ENCODE measurements at places on chromosomes 11 and 22.

DNA sequence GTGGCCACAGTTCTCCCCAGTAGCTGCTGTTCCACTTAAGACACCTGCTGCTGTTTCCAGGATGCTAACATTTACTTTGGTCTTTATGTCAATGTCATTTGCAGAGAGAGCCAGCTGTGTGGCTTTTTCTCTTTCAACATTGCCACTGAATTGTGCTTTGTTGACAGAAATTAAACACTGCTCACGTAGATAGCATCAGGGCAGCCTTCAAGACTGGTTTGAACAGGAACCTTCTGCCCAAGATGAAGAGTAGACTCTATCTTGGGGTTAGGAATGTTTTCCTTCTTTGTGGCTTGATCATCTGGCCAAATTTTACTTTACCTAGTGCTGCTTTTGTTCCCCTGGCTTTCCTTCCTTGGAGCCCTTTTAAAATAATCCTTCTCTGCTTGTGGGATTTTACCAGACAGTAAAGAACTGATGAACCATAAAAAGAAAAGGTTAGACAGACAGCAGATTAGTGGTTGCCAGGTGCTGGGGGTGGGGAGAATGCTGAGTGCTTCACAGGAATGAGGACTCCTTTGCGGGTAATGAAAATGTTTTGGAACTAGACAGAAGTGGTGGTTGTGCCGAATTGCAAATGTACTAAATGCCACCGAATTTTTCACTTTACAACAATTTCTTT lies 22.7 kb upstream of the XBP1 start:
- DNase-seq = no peak

- DNase-seq = no peak
Measured at GRCh38 chr11:22577854-22578253, 47.8 kb downstream of the FANCF start.

- DNase-seq = no peak
Measured at GRCh38 chr11:68806931-68807844, 34.5 kb downstream of the CPT1A start.

DNA sequence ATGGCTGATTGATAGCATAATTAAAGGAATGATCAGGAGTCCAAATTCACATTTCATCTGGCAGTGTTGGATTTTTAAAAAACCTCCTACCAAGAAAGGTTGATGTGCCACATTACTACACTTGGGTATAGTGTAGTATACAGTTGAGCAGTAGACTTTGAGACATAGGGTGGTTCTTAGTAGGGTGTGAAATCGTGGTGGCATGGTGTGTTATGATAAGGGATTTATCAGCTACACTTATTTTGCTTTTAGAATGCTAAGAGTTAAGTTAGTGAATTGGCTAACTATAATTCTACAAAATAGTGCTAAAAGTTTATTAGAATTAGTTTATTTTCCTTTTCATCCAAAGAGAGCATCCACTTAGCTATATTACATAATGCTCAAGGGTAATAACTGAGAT lies 13.1 kb downstream of the TBCEL start:
- no peak for DNase-seq

DNA sequence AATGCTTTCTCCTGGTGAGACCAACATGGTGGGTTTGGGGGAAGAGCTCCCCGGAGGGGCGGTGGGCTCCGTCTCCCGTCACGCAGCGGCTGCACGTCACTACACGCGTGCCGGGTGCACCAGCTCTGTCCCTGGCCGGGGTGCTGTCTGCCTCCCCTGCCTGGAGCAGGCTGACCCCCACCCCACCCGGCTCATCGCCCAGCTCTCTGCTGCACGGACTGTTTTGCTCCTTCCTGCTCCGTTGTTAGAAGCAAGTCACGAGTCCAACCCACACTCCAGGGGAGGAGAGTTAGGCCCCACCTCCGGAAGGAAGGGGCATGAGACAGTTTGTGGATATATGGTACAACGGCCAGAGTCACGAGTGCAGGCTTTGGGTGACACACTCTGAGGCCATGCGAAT lies 364.9 kb downstream of the BRD1 start:
- DNase-seq = no peak

GRCh38 chr11:8832571-8833260 lies 78.3 kb upstream of the AKIP1 start:
- no peak for DNase-seq

DNA sequence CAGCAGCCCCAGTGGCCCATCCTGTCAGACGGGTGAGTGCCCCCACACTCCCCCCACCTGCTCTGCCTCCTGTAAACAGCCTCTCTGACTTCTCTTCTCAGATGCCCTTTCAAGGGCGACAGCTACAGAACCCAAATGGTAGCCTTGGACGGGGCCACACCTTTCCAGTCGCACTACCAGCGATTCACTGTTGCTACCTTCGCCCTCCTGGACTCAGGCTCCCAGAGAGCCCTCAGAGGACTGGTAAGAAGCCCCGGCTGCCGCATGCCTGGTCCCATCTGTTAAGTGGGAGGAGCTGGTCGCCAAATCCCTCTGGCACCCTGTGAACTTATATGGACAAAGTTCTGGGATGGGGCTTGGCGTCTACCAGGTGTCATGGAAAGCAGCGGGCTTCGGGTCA lies 6.2 kb downstream of the ZP1 start:
- no peak for DNase-seq

DNA sequence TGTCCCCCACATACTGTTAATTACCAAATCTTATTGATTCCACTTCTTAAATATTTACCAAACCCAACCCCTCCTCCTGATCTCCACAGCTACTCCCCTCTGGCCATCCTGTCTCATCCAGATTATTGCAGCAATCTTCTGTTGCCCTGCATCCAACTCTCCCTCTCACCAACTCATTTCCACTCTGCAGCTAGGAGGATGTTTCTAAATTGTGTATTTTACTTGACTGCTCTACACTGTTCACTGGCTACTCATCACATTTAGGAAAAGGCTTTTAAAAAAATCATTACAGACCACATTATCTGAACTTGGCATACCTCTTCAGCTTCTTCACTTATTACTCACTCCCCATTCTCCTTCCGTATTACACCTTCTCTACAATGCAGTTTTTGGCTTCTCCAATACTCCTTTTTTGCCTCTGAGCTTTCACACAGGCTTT lies 117.9 kb downstream of the ATG16L2 start:
- no peak for DNase-seq

GRCh38 chr11:92861634-92862033 lies 107.8 kb upstream of the MTNR1B start:
- DNase-seq = no peak

DNA sequence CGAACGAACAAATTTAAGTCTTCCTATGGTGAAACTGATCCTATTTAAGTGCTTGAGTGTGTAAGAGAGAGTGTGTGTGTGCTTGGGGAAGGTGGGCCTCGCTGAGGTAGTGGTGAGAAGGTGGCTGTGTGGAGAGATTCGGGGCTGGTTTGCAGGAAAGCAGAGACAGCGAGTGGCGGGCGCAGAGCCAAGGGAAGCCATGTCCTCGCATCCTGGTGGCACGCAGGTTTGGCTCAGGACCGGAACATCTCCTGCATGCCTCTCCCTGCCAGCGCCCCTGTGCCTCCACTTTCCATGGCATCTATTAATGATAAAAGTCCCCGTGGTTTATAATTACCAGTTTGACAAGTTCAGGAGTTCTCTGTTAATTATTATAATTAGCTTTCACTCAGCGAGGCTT lies 383.1 kb upstream of the CADM1 start:
- DNase-seq = no peak

DNA sequence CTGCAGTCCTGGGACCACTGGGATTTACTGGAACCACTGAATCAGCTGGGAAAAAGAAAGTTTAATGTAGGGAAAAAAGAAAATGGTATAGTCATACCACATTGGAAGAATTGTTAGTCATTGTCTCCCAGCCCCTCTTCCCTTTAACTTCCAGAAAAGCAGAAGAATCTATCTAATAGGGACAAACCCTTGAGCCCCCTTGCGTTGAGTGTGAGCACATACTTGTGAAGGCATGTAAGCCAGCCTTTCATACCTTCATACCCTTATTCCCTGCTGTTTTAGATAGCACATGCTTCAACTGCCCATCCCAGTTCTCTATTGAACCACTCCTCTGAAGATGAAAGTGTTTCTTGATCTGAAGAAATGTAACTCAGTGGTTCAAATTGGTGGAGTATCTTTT lies 6.6 kb downstream of the TREH start:
- no peak for DNase-seq

GRCh38 chr11:103671143-103671651 lies 365.2 kb upstream of the DDI1 start:
- DNase-seq = no peak

DNA sequence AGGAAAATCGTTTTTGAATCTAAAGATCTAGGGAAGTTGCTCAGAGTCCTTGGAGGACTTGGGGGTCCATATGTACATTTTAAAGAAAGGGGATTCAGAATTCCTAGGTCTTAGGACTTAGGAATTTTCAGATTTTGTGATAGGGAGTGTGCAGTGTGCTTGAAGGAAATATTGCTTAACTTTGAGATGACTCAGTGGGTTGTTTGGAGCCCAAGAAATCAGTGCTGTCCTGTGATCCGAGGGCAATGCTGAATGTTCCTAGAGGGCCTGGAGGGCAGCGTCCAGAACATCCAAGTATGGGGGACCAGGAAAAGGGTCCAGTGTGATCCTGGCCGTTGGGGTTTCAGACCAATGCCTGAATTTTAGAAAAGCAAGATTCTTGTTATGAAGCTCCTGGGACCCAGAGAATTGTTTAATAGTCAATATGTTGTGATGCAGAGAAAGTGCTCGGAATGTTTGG lies 3.1 kb upstream of the IGF2 start:
- no peak for DNase-seq

DNA sequence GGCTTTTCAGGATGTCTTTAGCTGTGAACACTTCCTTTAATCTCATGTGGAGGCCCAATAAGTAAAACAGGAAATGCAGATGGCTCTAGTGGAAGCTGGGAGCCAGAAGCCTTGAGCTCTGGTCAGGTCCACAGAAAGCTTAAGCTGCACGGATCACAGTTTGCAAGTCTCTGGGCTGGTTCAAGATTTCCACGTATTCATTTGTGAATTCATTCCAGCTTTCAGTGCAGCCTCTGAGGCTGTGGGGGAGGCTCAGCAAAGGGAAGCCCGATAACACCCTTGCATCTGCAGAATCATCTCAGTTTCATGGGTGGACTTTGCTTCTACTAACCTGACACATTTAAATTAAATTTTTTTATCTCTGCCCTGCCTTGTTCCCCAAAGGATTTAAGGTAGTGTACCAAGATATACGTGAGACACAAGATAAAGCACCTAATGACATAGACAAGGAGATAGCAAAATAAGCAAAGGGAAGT lies 65.6 kb downstream of the ISX start:
- no peak for DNase-seq

GRCh38 chr11:6353367-6353987 lies 33.2 kb upstream of the CAVIN3 start:
- peak; percentile 17 for DNase-seq

DNA sequence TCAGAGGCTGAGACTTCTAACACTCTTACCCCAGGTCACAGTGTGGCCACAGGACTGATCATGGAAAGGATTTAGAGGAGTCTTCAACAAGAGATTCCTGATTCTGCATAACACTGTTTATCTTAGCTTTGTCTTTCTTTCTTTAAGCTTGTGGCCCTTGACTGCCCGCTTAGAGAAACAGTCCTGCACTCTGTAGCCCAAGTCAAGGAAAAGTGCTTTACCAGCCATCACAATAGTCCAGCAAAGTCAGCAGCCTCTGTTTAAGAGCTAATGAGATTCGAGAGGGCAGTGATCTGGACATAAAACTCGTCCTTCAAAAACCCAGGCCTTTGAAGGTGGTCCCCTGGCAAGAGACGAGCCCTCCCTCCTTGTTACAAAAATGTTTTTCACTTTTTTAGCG lies 30.0 kb downstream of the PRDM10 start:
- DNase-seq = no peak

DNA sequence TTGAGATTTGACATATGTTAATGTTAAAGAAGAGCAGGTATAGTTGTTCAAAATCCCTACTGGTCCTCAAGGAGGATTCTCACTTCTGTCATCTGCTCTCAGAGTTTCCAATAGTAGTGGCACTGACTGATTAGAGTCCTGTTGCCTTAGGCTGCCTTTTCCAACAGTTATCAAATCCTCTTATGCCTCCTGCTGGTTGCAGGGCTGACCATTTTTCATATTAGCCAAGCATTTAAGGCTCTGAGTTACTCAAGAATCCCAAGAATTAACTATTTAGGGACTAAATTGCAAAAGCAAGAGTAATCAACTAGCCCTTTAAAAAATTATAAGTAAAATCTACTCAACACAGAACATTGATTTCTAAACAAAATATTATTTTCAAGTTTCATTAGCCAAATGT lies 212.0 kb upstream of the CHORDC1 start:
- no peak for DNase-seq

DNA sequence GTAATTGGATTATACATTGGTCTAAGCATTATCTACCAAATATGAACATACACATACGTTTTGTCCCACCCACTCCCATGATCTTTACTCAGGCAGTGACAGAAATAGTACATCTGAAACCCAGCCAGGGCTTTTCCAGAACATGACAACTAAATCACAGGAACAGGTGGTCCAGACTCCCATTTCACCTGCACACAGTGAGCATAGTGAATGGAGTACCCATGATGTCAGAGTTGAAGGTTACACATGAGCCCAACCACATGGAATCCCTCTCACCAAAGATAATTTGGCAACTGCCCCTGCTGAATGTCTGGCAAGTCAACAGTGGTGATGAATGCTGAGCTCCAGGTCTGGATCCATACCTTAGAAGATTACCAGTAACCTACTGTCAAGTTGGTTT lies 411.9 kb upstream of the LUZP2 start:
- DNase-seq = no peak

- DNase-seq = no peak
Measured at GRCh38 chr22:19172213-19173046, 6.1 kb downstream of the SLC25A1 start.

DNA sequence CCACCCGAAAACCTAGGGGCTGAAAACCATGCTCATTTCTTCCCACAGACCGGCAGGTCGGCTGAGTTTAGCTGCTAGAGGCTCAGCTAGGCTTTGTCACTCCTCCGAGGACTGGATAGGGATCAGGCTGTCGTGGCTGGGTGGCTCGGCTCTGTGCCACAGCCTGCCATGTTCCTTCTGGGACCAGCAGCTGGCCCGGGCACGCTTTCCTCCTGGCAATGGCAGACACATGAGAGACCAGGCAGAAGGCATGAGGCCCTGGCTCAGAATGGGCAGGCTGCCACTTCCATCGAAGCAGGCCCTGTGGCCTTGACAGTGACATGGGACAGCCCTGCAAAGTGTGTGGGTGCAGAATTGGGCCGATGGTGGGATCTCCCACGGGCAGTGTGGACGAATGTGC lies 20.9 kb downstream of the PARVG start:
- no peak for DNase-seq

DNA sequence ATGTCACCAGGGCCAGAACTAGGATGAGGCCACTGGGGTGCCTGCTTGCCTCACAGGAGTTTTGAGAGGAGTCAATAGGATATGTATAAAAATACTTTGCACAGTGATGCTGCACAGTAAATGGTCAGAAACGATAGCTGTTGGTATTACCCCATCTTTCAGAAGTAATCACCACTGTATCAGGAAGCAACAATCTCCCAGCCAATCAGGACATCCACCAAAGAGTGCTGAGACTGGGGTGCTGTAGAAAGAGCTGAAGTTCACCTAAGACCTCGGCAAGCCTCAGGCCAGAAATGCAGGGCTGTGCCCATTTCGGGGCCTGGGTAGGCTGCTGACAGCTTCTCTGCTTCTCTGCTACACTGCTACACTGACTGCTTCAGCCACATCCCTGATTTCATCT lies 17.4 kb downstream of the LMO2 start:
- DNase-seq = no peak

Measured in activated effector memory CD4-positive, alpha-beta T cell treated with Interleukin-2 at 50 U/mL for 16 hours (primary cell).